MM.1S (cell line): ENCODE measurements at places on chromosomes 16 and 17.

DNA sequence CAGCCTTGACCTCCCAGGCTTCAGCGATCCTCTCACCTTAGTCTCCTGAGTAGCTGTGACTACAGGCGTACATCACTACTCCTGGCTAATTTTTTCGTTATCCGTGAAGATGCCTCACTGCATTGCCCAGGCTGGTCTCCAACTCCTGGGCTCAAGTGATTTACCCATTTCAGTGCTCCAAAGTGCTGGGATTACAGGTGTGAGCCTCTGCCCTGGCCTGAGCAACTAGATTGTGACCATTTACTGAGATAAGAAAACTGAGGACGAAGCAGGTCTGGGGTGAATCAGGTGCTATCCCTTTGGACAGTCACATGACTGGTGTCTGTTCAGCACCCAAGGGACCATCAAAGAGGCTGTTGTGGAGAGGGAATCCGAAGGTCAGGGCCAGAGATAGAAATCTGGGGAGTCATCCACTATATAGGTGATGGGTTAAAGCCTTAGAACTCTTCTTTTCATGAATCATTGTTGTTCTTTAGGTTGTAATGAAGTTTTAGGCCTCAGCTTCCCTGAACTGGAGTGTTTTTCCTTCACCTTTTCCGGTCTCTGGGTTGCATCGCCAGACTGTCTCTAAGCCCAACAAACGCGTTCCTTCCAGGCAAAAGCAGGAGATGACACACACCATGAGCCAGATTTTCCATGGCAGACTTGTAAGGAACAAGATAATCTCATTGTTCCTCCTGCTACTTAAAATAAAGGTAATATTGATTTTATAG lies 62.5 kb downstream of the FTO start:
- no peak for DNase-seq
- no peaks in the 10 kb centered on the region for H3K27me3 ChIP-seq
- H3K36me3 ChIP-seq, result no peaks in the 10 kb centered on the region

- no peak overlapping the region for H3K4me3 ChIP-seq
- DNase-seq, result no peak
- H3K4me1 ChIP-seq, result no peaks in the 10 kb centered on the region
- no peaks in the 10 kb centered on the region for H3K36me3 ChIP-seq
Observed at GRCh38 chr17:63537991-63538692, 12.1 kb upstream of the DCAF7 start.

DNA sequence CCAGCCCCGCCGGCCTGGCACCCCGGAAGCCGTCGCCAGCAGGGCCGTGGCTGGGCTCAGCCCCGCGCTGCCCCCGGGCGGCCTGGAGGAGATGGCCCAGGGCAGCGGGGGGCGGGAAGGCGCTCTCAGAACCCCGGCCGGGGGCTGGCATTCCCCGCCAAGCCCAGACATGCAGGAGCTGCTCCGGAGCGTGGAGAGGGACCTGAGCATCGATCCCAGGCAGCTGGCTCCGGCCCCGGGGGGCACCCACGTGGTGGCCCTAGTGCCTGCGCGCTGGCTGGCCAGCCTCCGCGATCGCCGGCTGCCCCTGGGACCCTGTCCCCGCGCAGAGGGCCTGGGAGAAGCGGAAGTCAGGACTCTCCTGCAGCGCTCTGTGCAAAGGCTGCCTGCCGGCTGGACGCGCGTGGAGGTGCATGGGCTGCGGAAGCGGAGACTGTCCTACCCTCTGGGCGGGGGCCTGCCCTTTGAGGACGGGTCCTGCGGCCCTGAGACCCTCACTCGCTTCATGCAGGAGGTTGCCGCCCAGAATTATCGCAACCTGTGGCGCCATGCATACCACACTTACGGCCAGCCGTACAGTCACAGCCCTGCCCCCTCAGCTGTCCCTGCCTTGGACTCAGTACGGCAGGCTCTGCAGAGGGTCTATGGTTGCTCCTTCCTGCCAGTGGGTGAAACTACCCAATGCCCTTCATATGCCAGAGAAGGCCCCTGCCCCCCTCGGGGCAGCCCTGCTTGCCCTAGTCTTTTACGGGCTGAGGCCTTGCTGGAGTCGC lies 551 bp downstream of the WDR81 start:
- peaks cover 17% of the 10 kb centered on the region for H3K4me1 ChIP-seq
- no peak overlapping the region for H3K27ac ChIP-seq
- DNase-seq, result peak; percentile 11
- peak overlapping the region; percentile 73 for H3K4me3 ChIP-seq
- H3K36me3 ChIP-seq, result no peaks in the 10 kb centered on the region
- H3K27me3 ChIP-seq, result no peaks in the 10 kb centered on the region

DNA sequence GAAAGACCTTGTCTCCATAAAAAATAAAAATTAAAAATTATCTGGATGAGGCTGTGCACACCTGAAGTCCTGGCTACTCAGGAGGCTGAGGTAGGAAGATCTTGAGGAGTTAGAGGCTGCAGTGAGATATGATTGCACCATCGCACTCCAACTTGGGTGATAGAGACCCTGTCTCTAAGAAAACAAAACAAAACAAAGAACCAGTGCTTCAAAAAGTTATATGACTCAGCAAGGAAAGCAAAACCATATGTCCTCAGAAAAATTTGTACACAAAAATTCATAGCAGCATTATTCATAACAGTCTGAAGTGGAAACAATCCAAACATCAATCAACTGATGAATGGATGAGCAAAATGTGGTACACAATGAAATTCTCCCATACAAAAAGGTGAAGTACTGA lies 48.9 kb downstream of the SLFN5 start:
- no peak overlapping the region for H3K4me3 ChIP-seq
- DNase-seq, result no peak
- no peaks in the 10 kb centered on the region for H3K36me3 ChIP-seq
- H3K27me3 ChIP-seq, result peaks cover 90% of the 10 kb centered on the region

DNA sequence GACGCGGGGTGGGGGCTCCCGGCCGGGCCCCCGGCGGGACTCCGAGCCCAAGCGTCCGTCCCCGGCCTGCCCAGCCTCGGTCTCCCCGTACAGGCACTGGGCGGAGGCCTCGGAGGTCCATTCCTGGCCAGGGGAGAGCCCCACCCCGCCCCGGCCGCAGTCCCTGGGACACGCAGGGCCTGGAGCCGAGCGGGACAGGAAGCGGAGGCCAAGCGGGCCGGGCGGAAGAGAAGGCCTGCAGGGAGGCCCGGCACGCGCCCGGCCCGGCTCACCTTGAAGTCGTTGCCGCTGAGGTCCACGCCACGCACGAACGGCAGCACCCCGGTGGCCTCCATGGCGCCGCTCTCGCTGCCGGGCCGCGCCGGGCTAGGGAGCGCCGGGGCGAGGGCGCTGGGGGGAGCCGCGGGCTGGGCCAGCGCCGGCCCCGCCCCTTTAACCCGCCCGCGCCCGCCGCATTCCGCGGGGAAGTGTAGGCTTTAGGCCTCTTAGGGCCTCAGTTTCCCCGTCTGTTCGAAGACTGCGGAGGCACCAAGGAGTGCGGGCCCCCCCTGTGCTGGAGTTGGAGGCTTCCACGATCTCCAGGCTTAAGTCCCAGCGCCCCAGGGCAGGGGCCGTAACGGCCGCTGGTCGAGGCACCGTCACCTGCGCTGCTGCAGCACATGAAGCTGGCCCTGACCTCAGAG lies at the start of gene FLII:
FLII (minus strand) TSS at position 383 of the 683 bp plus-strand sequence; CDS start at position 335, 48 bp downstream.
- no peaks in the 10 kb centered on the region for H3K36me3 ChIP-seq
- peak; percentile 57 for DNase-seq
- peak within 1 kb of the TSS; percentile 83 for H3K4me3 ChIP-seq
- peak within 1 kb of the TSS; percentile 75 for H3K27ac ChIP-seq
- H3K4me1 ChIP-seq, result peaks cover 23% of the 10 kb centered on the region

DNA sequence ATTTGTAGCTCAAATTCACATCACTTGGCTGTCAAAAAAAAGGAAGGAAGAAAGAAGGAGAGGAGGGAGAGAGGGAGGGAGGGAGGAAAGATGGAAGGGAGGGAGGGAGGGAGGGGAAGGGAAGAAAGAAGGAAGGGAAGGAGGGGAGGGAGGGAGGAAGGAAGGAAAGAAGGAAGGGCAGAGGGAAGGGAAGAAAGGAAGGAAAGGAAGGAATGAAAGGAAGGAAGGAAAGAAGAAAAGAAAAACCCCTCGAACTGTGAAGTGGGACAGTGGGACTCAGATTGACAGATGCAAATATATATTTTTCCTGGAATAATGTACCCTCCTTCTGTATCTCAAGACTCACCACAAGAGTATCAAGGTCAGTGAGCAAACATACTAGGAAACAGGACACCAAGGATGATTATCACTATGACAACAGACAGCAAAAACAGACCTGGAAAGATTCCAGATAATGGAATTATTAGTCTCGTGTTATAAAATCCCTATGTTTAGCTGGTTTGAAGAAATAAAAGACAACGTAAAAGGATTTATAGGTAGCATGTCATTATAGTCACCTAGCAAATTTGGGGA lies 24.2 kb upstream of the ABCA3 start:
- no peak overlapping the region for H3K27ac ChIP-seq
- no peak for DNase-seq
- H3K36me3 ChIP-seq, result no peaks in the 10 kb centered on the region
- H3K4me3 ChIP-seq, result no peak overlapping the region

- no peaks in the 10 kb centered on the region for H3K27me3 ChIP-seq
- no peaks in the 10 kb centered on the region for H3K36me3 ChIP-seq
- no peak overlapping the region for H3K27ac ChIP-seq
- no peak overlapping the region for H3K4me3 ChIP-seq
- peaks cover 9% of the 10 kb centered on the region; the same call in 1 of the 2 replicates for H3K4me1 ChIP-seq
Observed at GRCh38 chr16:17942067-17942466, 394.5 kb downstream of the NPIPA8 start.

DNA sequence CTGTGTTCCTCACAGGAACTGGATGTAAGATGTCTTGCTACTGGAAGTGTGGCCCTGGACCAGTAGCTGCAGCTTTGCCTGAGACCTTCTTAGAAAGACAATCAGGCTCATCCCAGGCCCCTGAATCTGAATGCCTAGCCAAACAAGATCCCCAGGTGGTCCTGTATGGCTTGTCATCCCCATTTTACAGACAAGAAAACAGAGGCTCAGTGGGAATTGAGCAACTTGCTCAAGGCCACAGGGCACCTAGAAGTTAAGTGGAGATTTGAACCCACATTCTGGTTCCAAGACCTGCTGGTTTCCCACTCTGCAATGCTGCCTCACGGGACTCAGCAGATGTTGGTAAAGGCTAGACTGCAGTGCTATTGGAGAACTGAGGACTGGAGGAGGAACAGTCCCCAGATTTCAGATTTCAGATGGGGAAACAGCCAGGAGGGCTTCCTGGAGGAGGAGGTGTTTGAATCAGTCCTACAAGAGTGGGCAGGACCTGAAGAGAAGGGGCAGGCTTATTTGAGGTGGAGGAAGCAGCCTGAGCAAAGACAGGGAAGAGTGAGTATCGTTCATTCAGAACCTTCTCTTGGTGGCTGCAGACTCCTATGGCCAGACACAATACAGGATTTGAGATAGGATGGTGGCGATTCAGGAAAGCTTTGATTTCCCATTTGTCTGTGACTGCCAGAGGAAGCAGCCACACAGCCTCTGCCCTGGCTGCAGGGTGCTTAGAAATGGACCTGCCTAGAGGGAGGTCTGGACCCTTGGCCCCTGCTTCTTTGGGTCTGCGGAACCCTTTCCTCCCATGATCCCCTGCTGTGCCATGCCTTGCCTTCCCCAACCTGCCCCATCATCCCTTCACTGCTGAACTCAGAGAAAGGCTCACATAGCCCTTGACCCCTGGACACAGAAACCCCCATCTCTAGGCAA lies 233.4 kb upstream of the NLRP1 start:
- no peaks in the 10 kb centered on the region for H3K27me3 ChIP-seq
- H3K36me3 ChIP-seq, result no peaks in the 10 kb centered on the region
- H3K27ac ChIP-seq, result no peak overlapping the region
- H3K4me1 ChIP-seq, result no peaks in the 10 kb centered on the region

DNA sequence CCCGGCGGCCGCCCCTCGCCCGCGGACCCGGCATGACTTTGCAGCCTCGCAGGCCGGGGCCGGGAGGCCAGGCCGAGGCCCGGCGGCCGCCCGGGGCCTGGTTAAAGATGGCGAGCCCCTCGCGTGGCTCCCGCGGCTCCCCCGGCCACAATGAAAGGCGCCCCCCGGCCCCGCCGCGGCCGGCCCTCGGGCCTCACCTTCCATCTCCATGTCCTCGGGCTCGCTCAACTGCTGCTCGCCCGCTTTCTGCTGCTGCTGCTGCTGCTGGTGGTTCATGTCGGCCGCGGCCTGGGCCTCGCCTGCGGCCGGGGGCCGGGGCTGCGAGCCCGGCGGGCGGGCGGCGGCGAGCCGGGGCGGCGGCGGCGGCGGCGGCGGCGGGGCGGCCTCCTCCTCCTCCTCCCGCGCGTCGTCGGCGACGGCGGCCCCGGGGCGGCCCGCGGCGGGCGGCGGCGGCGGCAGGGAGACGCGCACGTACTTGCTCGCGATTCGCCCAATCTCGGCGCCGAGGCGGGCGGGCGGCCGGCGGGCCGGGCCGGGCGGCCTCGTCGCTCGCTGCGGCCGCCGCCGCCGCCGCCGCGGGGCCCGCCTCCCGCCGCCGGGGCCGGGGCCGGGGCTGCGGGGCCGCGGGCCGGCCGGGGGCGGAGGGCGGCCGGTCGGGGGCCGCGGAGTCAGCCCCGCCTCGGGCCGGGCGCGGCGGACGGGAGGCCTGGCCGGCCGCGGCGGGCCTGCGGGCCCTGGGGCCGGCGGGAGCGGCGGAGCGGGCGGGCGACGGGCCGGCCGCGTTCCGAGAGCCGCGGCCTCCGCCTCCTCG lies 491 bp downstream of the USP7 start:
- no peaks in the 10 kb centered on the region for H3K27me3 ChIP-seq
- no peaks in the 10 kb centered on the region for H3K36me3 ChIP-seq
- peak overlapping the region; percentile 68 for H3K4me3 ChIP-seq
- H3K27ac ChIP-seq, result peak overlapping the region; percentile 84
- peaks cover 25% of the 10 kb centered on the region for H3K4me1 ChIP-seq

DNA sequence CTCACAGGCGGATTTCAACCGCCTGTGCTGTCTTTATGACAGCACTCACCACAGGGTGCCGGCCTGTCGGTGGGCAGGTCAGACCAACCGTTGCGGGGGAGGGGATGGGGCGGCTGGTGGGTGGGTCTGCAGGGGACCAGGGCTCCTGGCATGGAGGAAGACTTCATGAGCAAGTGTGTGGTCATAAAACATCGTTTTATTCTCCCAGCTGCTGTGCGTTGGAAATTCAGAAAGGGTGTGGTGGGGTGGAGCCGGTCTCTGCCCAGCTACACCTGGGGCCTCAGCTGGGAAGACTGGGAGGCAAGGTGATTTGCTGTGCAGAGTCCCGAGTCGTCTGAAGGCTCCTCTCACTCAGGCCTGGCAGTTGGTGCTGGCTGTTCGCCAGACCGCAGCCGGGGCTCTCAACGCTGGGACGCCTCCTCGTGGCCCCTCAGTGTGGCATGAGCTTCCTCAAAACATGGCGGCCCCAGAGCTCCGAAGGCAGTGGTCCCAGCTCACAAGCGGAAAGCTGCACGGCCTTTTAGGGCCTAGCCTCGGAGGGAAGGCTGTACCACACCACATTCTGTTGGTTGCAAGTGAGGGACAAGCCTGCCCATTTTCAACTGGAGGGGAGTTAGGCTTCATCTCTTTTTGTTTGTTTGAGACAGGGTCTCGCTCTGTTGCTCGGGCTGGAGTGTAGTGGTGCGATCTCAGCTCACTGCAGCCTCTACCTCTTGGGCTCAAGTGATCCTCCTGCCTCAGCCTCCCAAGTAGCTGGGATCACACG lies 45.8 kb upstream of the GSE1 start:
- no peaks in the 10 kb centered on the region for H3K27me3 ChIP-seq
- H3K36me3 ChIP-seq, result no peaks in the 10 kb centered on the region
- no peak overlapping the region for H3K27ac ChIP-seq
- H3K4me3 ChIP-seq, result no peak overlapping the region
- peaks cover 27% of the 10 kb centered on the region for H3K4me1 ChIP-seq

GRCh38 chr17:65154770-65155589 lies 17.8 kb downstream of the RGS9 start:
- H3K27me3 ChIP-seq, result no peaks in the 10 kb centered on the region
- H3K4me1 ChIP-seq, result peaks cover 14% of the 10 kb centered on the region

GRCh38 chr16:75909746-75910145 lies 183.5 kb upstream of the CPHXL start:
- H3K4me1 ChIP-seq, result peaks cover 15% of the 10 kb centered on the region
- H3K27me3 ChIP-seq, result no peaks in the 10 kb centered on the region
- no peak overlapping the region for H3K4me3 ChIP-seq
- no peaks in the 10 kb centered on the region for H3K36me3 ChIP-seq
- peak; percentile 76 for DNase-seq
- peak overlapping the region; percentile 54; the same call in 1 of the 2 replicates for H3K27ac ChIP-seq
